HuH-7 (cell line): ENCODE measurements at places on chromosomes 5 and 9.
A peak's percentile ranks its signal among the peaks of the same experiment; 100 is the strongest.

DNA sequence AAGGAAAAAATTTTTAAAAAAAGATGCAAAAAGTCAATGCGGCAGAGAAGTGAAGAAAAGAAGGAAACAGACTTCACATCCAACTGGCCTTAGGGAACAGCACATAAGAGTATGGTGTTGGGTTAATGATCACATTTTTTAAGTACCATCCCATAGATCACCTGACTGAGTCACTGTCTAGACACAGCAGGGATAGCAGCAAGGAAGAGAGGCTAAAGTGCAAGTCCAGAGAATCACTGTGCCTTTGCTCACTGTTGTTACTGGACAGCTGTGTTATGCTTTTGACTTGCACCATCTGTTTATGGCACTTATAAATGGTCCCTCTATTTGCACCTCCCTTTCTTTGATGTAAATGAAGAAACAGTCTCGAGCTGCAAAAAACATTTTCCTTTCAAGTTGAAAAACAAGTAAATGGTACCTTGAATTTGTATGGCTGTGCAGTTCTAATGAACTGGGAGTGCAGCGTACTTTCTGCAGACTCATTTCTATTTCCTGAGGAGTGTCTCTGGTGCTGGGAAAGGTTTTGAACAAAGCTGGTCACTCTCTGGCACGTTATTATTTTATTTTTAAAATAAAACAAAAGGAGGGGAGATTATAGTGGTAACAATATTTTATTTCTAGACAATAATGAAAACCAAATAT lies 84.2 kb downstream of the TRPM6 start:
- peak; percentile 26 for DNase-seq

GRCh38 chr5:160166069-160166972 lies 47.1 kb upstream of the PWWP2A start:
- no peak for DNase-seq

- no peak for DNase-seq
These were observed 6.0 kb upstream of the NSMF start for GRCh38 chr9:137465000-137465719.

GRCh38 chr5:113526421-113526820 lies 12.9 kb downstream of the YTHDC2 start:
- no peak for DNase-seq

GRCh38 chr5:43711496-43711895 lies 108.5 kb downstream of the NNT start:
- no peak for DNase-seq
